Cortex of kidney (tissue), 1 donor: ENCODE measurements at places on chromosomes 6 and 20.

DNA sequence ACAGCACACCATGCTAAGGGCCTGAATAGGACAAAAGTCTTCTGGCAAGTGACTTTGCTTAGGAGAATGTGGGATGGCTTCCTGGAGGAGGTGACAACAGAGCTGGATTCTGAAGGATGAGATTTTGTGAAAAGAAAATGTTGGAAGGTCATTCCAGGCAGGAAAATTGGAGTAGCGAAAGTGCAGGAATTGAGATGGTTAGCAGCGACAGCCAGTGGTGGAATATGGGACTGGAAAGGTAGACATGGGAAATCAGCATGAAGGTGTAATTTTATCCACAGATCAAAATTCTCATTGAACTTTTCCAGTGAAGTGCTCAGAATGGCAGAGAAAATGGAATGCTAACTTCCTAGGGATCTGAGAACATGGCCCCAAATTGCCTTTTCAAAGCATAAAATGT is 5.7 kb upstream of the BACH2 start:
- DNase-seq, result no peak

DNA sequence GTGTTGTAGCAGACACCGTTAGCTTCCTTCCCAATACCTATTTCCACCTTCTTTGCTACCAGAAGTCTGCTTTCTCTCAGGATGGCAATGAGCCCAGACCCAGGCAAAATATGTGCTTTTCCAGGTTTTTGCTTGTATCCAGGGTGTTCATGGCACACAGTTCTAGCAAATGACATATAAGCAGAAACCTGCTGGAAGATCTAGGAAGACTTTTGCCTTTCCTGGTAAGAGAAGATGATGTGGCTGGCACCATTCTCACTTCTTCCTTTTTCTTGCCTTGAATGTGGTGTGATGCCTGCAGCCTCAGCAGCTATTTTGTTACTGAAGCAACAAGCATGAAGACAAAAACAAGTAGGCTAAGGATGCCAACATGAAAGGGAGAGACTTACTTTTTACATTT is 19.2 kb upstream of the TBC1D22B start:
- DNase-seq, result no peak

- DNase-seq, result no peak
Observed at GRCh38 chr6:109449064-109449794, 6.3 kb downstream of the MICAL1 start.

DNA sequence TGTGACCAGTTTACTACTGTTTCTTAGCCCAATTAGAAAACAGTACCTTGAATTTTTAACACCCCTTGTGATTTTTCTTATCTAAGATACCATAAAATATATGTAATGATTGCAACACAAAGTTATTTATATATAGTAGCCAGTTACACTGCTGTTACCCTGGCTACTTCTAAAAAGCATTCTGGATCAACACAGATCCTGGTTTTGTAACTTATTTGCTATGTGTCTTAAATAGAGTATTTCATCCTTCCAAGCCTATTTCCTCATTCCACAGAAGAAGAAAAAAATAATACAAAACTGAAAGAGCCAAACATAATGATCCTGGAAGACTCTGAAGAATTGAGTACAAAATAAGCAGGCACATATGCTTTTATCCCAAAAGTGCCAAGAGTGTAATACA is 19.0 kb upstream of the GSTA4 start:
- no peak for DNase-seq

DNA sequence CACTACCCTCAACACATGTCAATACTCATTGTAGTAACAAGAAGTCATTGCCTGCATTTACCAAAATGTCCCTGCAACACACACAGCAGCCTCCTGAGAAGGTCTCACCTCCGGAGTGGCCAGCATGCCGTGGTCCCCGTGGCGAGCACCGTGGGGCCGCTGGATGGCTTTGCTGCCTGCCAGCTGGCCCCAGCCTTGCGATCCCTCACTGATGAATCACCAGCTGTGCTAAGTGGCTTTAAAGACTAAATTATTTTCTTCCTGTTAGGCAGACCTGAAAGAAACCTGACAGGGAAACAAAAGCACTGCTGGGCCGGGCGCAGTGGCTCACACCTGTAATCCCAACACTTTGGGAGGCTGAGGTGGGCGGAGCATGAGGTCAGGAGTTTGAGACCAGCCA is 306.7 kb downstream of the CDH4 start:
- no peak for DNase-seq

DNA sequence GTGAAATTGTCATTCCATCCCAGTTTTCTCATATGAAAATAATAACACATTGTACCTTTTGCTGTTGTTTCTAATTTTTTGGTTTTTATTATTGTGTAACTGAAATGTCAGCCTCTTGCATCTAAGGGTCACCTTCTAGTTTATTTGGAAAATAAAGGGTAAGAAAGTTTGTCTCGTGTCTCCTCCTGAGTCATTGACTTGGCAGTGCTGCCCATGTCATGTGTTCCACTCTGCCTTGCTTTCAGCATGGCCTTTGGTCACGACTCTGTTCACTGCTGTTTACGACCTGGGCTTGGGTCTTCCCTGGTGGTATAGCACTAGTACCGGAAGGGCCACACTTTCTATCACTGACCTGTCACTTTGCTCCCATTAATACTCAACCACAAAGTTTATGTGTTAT is 171.4 kb upstream of the RSPO3 start:
- no peak for DNase-seq

GRCh38 chr6:16653226-16653625 is 108.0 kb downstream of the ATXN1 start:
- DNase-seq, result no peak

DNA sequence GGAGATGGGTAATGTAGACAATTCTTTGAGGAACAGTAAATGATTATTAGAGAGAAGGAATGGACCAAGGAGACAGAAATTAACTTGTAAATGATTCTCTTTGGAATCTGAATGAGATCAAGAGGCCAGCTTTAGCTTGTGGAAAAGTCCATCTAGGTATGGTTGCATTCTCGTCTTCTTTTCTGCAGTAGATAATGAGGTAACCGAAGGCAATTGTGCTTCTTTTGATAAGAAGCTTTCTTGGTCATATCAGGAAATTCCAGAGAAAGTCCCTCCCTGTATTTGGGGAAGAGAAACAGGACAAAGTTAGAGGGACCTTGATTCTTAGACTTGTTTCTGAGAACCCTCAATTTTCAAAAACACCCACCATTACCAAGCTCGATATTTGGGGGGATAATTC is 109.1 kb upstream of the PRSS16 start:
- DNase-seq, result no peak

GRCh38 chr6:161411265-161411944 is 137.5 kb upstream of the AGPAT4 start:
- no peak for DNase-seq

DNA sequence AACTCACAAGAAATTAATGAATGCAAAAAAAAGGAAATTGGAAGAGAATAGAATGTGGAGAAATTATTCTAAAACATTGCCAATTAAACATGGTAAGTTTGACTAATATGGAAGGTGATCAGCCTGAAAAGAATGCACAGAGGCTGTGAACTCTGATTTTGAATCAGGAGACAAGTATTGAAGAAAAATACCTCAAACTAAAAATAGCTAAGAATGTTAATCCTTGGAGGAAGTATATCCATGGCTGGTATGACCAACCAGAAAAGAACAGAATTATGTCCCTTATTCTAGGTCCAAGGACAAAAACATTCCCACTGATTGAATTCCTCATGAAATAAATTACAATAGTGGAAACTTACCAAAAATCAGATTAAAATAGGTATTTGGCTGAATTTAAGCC is 7.3 kb upstream of the RIMS1 start:
- DNase-seq, result no peak

GRCh38 chr6:52995913-52996645 is 995 bp upstream of the GSTA4 start:
- no peak for DNase-seq

DNA sequence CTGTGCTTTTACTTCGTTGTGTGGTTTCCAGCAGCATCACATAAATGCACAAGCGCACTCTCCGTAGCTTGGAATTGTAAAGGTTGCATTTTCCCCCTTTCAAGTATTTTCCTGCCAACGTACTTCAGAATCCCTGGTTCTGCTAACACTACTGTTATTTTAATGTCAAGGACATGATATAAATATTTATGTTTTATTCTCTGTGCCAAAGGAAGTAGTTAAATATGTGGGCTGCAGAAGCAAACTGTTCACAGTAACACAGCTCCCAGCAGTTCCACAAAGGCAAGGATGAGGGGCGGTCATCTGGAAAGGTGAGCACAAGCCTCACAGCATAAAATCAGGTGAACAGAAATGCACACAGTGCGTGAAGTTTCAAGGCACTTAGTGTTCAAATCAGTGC is 85.3 kb upstream of the PDE10A start:
- no peak for DNase-seq

- no peak for DNase-seq
Observed at GRCh38 chr6:148064406-148065134, 278.1 kb upstream of the SASH1 start.

DNA sequence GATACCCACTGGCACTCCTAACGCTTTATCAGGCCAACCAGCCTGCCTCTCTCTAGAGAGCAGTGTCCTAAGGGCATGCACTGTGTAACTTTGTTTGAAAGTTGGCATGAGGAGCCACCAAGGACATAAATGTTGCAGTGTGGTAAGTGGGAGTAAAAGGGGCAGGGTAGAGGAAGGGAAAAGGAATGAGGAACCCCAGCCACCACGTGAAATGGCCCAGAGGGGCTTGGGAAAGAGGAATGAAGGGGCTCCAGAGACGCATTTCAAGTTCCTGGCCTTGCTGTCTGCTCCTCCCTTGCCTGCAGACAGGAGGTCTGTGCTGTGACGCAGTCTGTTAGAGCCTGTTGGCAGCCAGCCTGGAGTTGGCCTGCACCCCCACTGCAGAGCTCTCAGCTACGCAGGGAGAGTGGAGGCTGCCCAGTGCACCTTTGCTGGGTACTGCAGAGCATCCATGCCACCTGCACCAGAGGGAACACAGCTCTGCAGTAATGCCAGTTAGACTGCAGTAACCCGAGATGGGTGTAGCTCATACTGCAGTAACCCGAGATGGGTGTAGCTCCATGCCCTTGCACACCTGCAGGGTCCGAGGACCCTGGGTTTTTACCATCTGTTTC is 86.8 kb upstream of the SNAP25 start:
- DNase-seq, result no peak

DNA sequence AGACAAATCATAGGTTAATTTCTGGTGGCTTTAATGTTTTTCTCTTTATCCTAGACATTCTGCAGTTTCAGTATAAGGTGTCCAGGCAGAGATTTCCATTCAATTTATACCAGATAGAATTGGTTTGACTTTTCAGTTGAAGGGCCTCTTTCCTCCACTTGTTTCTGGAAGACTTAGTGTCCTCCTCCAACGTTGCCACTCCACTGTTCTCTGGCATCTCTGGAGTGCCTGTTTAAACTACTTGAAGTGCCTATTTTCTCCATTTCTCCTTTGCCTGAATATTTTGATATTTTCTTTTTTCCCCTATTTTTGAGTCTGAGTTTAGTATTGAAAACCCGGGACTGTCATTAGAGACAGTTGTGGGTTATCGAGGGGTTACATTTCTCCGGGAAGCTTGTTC is 27.7 kb downstream of the EDN3 start:
- DNase-seq, result no peak

- DNase-seq, result no peak
Observed at GRCh38 chr6:33761922-33762629, 15.4 kb upstream of the IP6K3 start.

- DNase-seq, result no peak
Observed at GRCh38 chr6:129603741-129604140, 106.2 kb downstream of the ARHGAP18 start.

- DNase-seq, result no peak
Observed at GRCh38 chr6:158028421-158028820, 46.8 kb downstream of the SYNJ2 start.

- no peak for DNase-seq
Observed at GRCh38 chr6:36700831-36701230, 3.2 kb downstream of the RAB44 start.

DNA sequence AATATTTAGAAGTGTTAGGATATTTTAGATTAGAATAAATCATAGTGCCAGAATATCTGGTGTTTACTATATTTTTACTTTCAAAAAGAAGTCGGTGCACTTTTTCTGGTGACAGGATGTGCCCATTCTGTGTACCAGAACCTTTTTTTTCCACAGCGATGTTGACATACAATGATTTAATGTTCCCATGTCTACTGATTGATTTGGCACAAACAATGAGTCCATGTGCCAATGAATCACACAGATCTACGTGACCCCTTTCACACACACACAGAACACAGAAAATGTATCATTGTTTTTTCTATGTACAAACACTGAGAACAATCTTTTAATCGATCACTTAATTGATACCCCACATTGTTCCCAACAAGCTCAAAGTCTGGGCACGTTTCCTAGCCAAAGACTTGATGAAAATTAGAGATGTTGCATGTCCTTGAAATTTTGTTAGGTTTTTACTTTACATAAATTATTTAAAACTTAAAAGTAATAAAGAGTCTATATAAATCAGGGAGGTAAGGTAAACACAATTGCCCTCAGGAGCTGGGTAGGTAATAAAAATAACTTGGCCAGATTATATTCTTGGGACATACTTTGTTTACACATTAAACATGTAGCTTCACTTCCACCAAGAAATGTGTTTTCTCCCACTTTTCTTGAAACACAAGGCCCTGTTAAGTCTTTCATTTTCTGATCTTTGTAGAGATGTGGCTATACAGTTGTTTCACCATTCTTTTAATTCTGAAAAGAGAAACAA is 36.4 kb upstream of the SOX4 start:
- no peak for DNase-seq

DNA sequence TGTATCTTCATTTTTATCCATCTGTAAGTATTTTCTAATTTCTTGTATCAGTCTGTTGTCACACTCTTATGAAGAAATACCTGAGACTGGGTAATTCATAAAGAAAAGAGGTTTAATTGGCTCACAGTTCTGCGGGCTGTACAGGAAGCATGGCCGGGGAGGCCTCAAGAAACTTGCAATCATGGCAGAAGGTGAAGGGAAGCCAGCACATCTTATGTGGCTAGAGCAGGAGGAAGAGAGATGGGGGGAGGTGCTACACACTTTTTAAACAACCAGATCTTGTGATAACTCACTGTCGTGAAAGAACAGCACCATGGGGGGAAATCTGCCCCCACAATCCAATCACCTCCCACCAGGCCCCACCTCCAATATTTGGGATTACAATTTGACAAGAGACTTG is 10.9 kb upstream of the BCKDHB start:
- no peak for DNase-seq

DNA sequence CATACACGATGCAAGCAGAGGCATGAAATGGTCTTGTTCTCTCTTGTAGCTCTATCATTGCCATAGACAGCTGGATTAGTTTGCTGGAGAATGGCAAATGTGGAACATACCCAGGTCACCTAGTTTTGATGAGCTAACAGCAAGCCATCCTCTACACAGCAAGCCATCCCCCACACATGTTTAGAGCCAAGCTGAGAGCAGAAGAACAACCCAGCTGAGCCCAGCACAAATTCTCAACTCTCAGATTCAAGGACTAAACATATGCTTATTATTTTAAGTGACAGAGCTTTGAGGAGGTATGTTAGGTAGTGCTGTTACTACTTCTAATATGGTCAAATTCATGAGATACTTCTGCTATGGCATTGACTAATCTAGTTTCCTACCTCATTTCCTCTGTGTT is 230.3 kb downstream of the OTOR start:
- DNase-seq, result no peak
